ENCODE measurements at places on chromosomes 2 and 18.

DNA sequence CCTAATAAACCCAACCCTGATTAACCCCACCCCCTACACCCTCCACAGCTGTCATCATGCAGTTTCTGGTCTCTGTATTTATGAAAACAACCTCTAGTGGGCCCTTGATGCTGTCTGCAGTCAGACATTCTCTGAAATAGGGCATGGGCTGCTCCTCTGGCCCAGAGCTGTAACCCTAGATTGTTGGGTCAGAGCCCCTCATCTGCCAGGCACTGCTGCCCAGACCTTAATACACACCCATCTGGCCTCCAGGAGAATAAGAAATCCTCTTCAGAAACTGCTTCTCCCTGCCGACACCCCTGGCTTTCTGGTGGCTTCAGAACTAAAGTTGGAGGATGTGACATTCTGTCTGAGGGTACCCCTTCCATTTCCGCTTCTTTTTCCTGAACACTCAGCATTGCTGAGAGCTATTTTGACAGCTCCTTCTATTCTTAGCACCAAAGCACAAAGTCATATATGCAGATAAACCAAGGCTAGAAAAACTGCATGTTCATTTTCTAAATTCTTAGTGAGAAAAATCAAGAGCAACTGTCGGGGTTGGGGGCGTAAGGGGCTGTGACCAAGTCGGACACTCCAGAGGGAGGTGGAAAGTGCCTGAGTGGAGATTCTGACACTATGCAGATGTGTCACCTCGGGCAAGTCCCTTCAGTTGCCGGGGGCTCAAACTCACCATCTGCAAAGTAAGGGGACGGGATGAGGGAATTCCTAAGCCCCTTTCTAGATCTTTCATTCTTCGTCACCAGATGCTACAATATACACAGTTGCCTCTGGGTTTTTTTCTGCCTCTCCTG, 28.7 kb downstream of the SRSF7 start:
- no peak for DNase-seq

DNA sequence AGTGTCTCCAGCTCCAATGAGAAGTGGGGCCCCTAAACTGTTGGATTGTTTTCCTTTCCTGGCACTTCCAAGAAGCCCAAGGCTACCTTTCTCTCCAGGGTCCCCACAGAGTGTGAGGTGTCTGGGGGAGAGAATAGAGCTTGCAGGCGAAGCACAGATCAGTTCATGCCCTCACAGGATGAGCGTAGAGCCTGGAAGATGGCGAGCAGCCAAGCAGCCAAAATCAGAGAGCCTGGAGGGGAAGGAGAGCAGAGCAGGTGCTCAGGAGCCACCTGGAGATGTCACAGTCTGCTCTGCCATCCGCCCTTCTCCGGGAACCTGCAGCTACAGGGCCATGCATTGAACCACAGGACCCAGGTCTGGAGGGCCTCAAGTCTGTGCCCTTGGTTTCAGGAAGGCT, 54.7 kb upstream of the TCF7L1 start:
- no peak for DNase-seq

DNA sequence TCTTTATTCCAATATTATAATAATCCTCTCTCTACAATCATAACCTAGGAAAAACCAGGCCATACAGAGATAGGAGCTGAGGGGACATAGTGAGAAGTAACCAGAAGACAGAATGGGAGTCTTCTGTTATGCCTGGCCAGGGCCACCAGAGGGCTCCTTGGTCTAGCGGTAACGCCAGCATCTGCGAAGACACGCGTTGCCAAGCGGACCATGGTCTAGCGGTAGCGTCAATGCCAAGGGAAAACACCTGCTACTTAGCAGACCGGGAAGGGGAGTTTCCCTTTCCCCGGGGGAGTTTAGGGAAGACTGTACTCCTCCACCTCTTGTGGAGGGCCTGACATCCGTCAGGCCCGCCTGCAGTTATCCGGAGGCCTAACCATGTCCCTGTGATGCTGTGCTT, 36.6 kb downstream of the ARL6IP6 start:
- DNase-seq: no peak

- no peak for DNase-seq
Observed at GRCh38 chr2:118185210-118186109, 97.2 kb downstream of the INSIG2 start.

GRCh38 chr2:222311319-222311977, 12.7 kb upstream of the PAX3 start:
- DNase-seq: no peak

- no peak for DNase-seq
Observed at GRCh38 chr2:132414081-132414480, 2.5 kb upstream of the GPR39 start.

GRCh38 chr2:222656526-222657446, 894 bp upstream of the FARSB start:
- no peak for DNase-seq

DNA sequence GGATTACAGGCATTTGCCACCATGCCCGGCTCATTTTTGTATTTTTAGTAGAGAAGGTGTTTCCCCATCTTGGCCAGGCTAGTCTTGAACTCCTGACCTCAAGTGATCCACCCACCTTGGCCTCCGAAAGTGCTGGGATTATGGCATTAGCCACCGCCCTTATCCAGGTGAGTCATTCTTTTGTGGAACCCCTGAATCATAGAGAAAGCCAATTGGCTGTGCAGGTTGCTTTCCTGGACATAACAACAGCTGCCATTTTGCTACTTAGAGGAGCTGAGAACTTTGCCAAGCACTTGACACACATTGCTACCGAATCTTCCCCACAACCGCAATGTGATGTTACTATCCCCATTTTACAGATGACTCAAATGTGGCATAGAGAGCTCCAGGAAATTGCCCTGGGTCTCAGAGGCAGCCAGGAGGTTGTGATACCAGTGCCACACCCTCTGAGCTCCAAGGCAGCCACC, 36.0 kb downstream of the SETBP1 start:
- no peak for DNase-seq

DNA sequence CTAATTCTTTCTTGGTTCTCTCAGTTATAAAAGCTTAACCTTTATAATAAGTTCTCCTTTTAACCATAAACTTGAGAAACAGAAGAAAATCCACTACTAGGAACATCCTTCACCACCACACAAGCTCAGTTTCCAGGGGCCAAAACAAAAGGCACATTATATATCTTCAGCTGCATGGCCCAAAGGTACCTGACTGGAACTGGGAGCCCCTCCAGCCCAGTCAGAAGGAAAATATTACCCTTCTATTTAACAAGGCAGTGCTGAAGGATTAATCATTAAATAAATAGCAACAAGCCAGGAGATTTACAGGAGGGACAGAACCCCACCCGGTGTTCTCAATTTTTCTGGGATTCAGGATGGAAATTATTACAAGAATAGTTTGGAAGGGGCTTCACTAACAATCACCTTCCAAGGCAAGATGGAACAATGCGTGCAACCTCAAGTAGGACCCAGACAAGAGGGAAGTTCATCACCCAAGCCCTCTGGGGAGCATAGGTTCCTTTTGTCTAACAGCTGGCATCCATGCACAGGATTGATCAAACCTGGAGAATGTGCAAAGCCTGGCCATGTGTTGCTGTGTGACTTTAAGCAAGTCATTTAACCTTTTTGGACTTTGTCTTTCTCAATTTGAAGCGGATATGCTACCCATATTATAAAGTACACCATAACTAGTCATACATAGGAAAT, 159.6 kb upstream of the SETBP1 start:
- DNase-seq: no peak

GRCh38 chr2:184834699-184835397, 236.5 kb downstream of the ZNF804A start:
- no peak for DNase-seq

DNA sequence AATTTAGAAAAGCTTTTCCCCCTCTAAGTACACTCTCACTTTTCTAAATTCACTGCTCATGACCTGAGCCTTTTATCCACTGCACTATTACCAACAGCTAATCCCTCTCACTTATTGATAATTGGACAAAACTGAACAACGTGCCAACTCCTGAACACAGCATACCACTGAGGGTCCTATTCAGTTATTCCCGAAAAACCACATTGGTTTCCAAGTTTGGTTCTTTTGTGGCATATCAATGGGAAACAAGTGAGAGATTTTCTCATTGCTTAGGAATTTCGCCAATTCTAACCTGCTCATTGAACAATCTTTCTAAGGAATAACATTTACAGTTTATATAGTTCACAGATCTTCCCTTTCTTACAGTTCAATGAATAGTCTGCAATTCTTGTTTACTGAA, 977.4 kb downstream of the TMEM182 start:
- no peak for DNase-seq

GRCh38 chr2:88845772-88846661, 154.5 kb downstream of the RPIA start:
- no peak for DNase-seq
